Effector CD8-positive, alpha-beta T cell (primary cell): ENCODE measurements at places on chromosomes 2 and 18.
A peak's percentile ranks its signal among the peaks of the same experiment; 100 is the strongest.

DNA sequence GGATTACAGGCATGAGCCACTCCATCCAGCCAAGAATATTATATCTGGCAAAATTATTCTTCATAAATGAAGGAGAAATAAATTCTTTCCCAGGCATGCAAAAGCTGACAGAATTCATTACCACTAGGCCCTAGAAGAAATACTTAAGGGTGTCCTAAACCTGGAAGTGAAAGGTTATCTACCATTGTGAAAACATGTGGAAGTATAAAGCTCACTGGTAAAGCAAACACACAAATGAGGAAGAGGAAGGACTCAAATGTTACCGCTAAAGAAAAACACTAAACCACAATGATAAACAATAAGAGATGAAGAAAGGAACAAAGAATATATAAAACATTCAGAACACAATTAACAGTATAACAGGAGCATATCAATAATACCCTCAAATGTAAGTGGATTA lies 171.8 kb downstream of the CAMKMT start:
- DNase-seq = no peak

- no peak for DNase-seq
Measured at GRCh38 chr2:70523996-70524965, 29.3 kb downstream of the TGFA start.

- DNase-seq = no peak
Measured at GRCh38 chr2:226652369-226652768, 147.3 kb downstream of the IRS1 start.

DNA sequence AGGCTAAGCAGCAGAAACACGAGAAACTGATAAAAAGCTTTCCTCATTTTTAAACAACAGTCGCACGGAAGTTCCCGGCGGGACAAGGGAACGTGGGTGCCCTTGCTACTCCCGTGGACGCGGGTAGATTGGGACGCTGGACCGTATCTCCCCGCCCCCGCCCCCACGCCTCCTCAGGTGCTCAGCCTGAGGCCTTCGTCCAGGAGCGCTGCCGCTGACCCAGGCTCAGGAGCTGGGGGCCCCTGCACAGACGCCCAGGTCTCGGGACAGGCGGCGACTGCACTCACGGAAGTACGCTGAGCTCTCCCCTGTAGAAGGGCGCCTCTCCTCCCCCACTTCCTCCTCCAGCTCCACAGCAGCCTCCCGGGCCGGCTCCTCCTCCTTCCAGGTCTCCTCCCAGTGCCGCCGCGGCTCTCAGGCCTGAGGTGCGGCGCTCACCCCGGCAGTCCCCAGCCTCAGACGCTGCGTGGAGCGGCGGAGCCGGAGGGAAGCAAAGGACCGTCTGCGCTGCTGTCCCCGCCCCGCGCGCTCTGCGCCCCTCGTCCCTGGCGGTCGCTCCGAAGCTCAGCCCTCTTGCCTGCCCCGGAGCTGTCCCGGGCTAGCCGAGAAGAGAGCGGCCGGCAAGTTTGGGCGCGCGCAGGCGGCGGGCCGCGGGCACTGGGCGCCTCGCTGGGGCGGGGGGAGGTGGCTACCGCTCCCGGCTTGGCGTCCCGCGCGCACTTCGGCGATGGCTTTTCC lies at the start of gene ITGAV:
Gene ITGAV, plus strand, starts transcription at position 445 of the 738 bp plus-strand sequence. Its CDS starts 283 bp downstream, at position 728.
- DNase-seq = peak; percentile 60

- DNase-seq = no peak
Measured at GRCh38 chr18:44541781-44542180, 138.9 kb upstream of the SETBP1 start.

DNA sequence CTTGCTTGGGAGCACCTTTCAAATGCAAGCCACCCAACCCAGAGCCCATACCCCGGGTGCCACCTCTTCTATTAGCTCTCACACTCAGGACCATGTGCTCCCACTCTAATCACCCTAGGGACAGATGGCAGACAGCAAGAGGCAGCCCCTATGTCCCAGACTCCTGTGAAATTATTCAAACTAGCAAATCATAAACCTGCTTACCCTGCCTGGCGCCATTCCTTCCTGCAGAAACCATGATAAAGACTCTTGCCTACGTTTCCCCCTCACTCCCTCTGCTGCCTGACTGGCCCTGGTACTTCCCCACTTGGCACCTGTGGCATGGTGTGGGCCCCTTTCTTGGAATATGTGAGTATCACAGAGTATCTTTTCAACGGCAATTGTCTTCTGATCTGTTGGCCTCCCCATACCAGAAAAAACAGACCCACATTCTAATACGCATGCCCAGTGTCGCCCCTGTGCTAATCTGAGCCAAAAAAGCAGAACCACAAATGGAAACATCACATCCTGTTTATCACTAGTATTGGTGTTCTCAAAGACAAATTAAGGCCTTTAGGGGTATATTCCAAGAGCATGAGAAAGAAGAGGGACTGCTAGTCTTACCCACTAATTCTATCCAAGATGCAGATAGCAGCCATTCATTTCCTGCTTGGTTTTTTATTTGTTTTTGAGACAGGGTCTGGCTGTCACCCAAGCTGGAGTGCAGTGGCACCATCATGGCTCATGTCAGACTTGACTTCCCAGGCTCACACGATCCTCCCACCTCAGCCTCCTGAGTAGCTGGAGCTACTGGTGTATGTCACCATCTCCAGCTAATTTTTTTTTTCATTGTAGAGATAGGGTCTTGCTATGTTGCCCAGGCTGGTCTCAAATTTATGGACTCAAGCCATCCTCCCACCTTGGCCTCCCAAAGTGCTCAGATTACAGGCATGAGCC lies 44.1 kb upstream of the TTC39C start:
- peak; percentile 34 for DNase-seq

DNA sequence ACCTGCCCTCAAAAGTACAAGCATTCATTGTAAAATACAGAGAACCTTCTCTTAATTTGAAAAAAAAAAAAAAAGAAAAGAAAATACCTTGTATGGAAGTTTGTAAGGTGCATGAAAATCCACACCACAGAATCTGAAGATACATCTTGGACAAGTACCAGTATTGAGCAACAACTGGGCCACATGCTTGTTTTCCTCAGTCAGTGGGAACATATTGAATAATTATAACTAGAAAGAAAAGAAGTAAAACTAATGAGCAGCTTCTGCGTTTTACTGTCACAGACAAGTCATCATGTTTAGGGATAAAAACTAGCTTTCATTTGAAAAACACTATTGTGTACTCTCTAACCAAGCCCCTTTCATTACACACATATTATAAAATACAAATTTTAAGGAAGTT lies 5.8 kb upstream of the PEX13 start:
- no peak for DNase-seq

DNA sequence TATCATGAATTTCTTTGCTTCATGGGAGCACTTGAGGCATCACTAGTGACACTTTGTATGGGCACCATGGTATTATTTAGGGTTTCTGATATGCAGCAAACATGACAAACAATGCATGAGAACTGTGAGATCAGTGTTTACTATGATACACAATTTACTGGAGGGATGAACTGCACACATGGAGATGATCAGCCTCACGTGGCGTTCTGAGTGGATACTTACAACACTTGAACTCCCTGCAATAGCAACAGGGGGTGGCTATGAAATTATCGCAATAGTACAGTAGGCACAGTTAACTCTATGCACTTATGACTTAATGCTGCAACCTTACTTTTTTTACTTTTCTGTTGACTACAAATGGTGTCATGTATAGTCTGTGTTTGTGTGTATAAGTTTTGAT lies 18.5 kb upstream of the UGT1A8 start:
- no peak for DNase-seq
